ENCODE measurements at places on chromosomes 16 and 17.

- DNase-seq: no peak
These were observed 43.8 kb downstream of the PSME3IP1 start for GRCh38 chr16:57141822-57142631.

GRCh38 chr16:85639529-85640253 is 26.6 kb downstream of the GSE1 start:
- no peak for DNase-seq

GRCh38 chr17:80413771-80414507 is 1.0 kb upstream of the ENDOV start:
- DNase-seq: no peak

DNA sequence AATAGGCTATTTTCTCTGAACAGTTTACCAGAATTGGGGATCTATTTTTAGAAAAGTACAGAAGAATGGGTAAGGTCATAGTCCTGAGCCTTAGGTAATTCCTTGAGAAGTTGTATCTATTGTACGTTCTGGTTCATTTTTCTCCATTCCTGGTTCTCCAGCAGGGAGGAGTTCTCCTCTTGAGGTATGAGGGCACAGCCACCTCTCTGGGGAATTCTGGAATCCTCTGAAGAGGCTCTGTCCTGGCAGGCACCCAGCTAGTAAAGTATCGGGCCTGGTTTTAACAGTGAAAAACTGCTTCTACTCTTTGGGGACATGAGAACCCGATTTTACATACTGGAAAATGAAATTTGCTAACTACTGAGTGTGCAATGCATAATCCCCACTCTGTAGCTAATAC is 19.6 kb upstream of the PMFBP1 start:
- DNase-seq: no peak

GRCh38 chr16:84647828-84648594 is at the start of gene KLHL36:
Gene KLHL36 (plus strand): TSS chr16:84648511. CDS start chr16:84650868, 2,357 bp downstream.
- DNase-seq: peak; percentile 44

DNA sequence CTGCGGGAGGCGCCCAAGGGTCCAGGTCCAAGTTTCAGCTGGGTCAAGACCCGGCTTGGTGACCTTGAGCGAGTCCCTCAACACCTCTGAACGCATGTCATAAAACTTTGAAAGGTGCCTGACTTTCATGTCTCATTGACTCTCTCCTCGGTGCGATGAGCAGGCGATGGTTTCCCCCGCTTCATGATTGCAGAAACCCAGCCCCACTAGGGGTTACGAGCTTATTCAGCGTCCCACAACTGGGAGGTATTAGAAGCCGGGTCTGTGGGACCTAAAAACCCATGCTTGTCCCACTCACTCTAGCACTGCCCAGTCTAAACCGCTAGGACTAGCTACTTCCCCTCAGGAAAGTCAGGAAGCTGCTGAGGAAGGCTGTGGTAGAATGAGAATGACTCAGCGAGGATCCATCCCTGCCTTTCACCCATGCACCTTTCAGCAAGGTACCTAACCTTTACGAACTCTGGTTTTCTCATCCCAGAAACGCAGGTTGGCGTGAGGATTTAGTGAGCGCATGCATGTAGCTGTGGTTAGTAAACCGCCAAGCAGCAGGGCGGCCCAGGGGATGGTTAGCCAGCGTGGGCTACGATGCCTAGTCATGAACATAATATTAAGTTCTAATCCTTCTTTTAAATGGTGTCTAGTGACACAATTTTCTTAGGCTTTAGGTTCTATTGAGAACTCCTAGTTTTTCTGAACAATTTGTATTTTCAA is 26.2 kb upstream of the RFFL start:
- DNase-seq: peak; percentile 39

DNA sequence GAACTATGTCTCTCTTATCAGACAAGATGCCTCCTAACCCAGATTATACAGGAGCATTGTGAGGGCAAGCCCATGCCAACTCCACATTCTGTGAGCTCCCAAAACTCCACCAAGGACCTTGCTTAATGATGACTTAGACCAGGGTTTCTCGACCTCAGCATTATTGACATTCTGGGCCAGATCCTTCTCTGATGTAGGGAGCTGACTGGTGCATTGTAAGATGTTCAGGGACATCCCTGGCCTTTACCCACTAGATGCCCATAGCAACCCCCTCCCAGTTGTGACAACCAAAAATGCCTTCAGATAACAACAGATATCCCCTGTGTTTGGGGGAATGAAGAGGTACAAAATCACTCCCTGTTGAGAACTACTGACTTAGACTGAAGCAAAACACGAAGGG is 43.6 kb downstream of the HOXB1 start:
- no peak for DNase-seq

DNA sequence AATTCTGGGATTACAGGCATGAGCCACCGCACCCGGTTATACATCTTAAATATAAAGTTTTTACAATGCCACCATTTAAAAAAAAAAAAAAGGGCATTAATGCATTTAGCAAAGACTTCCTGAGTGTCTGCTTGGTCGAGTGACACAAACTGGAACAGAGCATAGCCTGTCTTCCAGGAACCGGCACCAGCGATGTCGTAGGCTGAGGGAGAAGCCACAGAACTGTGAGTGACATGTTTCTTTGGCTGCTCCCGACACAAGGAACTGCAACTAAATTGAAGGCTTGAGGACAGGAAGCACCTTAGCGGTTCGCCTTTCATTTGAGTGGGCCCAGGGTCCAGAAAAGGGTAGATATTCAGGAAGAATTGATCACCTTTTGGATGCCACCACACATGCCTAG is 717.8 kb downstream of the MAF start:
- DNase-seq: no peak

- peak; percentile 92 for DNase-seq
These were observed 6.0 kb upstream of the ATP1B2 start for GRCh38 chr17:7644775-7645174.

- no peak for DNase-seq
These were observed 369.1 kb downstream of the CPPED1 start for GRCh38 chr16:12434567-12434966.

GRCh38 chr17:80216473-80217456 is 3.4 kb downstream of the SGSH start:
- no peak for DNase-seq

DNA sequence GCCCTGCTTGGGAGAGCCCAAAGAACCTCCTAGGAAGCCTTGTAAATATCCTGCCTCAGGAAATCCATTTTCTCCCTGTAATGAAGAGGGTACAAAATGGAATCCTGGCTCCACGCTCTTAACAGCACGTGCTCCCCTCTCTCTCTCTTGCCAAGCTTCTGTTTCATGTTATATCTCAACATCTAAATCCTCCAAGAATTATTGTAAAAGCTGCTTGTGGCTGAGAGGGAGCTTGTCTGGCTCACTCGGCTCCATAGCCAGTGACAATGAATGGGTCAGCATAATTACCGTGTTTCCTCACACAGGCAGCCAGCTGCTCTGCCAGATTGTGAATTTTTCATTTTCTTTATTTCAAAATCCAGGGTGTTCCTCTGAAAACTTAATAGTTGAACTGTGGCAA is 317.8 kb downstream of the RBFOX1 start:
- DNase-seq: no peak

DNA sequence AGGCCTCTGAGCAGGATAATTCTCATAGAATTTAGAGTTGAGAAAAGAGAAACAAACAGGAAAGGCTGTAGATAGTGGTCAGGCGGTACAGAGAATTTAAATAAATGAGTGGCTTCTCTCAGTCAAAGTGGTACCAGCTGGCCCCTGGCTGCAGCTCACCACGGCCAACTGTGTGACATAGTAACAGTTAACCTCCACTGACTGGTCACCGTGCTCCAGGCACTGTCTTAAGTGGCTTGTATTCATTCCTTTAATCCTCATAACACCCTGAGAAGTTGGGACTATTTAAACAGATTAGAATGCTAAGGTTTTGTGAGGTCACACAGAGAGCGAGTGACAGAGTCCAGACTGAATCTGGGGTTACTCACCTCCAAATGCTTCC is 108.9 kb downstream of the GNAO1 start:
- DNase-seq: no peak

All from CD14-positive monocyte (primary cell).